ENCODE measurements at places on chromosomes 5 and 9. TPM values are rescaled to one million over a fixed set of nuclear protein-coding genes. Genes with fewer than 3 reads are reported as not detected.

The BNC2 gene
- not detected for total RNA-seq

The EIF4EBP3 gene
- 15.0 TPM for total RNA-seq

The GABRB2 gene
- total RNA-seq = not detected

GRCh38 chr5:139407517-139407916, 3.6 kb upstream of the SPATA24 start:
- DNase-seq = no peak
- no peak overlapping the region for H3K4me3 ChIP-seq
- no peaks in the 10 kb centered on the region for H3K27me3 ChIP-seq
- H3K36me3 ChIP-seq = peaks cover 19% of the 10 kb centered on the region
- peaks cover 29% of the 10 kb centered on the region for H3K4me1 ChIP-seq

GRCh38 chr9:133640160-133640559, 4.0 kb downstream of the DBH start:
- DNase-seq = no peak
- no peaks in the 10 kb centered on the region for H3K36me3 ChIP-seq
- no peak overlapping the region for H3K4me3 ChIP-seq
- no peaks in the 10 kb centered on the region for H3K4me1 ChIP-seq
